Left forelimb (tissue), 1 donor: ENCODE measurements at places on chromosomes 5 and 9.

GRCh38 chr9:137491735-137492432 lies 32.8 kb upstream of the NSMF start:
- DNase-seq, result no peak

DNA sequence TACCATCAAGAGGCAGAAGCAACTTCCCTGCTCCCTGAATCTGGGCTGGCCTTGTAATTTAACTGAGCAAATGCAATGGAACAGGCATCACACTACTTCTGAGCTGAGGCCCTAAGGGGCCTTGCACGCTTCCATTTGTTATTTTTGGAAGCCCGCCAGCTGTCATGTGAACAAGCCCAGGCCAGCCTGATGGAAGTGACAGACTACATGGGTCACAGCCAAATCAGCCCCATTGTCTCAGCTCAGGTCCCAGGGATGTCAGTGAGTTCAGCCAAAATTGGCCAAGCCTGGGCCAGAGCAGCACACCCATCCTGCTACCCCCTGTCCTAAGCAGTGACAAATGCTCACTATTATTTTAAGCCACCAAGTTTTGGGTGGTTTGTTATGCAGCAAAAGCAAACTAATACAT lies 72.8 kb downstream of the PRRT1B start:
- no peak for DNase-seq

DNA sequence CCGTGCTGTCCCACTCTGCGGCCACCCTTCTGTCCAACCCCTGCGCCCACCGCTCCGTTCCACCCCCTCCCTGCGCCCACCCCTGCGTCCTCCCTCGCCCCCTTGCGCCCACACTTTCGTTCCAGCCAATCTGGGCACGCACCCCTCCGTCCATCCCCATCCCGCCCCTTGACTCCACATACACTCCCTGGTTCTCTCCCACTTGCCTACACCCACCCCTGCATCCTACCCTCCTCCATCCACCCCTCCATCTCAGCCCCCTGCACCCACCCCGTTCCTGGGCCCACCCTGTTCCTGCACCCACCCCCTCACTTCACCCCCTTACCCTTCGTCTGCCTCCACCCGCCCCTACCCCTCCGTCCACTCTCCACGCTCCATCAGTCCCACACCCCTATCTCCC lies 7.0 kb downstream of the ADAMTS13 start:
- no peak for DNase-seq

- no peak for DNase-seq
Observed at GRCh38 chr9:30977965-30978364, 1406.5 kb upstream of the ACO1 start.

GRCh38 chr5:82259172-82259800 lies 18.9 kb downstream of the RPS23 start:
- DNase-seq, result no peak

DNA sequence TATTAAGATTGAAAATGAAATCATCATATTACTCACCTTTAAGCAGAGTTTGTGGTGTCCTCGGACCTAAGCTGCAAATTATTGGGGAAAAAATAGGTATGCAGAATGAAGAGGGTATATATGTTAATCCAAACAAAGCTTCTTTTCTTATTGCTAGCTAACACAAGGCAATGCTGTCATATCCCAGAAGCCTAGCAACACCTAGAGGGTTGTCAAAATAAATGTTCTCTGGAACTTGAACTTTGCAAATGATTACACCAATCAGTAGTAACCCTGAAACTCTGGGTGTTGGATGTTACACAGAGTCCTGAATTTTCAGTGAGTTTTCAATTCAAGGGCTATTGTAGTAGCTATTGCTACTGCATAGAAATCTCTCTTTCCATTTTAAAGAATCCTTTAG lies at the start of gene C6:
C6 (minus strand) TSS at position 193 of the 400 bp plus-strand sequence. CDS start 10,302 bp downstream, outside the sequence.
- no peak for DNase-seq
